ENCODE measurements at places on chromosomes 2 and 18.

DNA sequence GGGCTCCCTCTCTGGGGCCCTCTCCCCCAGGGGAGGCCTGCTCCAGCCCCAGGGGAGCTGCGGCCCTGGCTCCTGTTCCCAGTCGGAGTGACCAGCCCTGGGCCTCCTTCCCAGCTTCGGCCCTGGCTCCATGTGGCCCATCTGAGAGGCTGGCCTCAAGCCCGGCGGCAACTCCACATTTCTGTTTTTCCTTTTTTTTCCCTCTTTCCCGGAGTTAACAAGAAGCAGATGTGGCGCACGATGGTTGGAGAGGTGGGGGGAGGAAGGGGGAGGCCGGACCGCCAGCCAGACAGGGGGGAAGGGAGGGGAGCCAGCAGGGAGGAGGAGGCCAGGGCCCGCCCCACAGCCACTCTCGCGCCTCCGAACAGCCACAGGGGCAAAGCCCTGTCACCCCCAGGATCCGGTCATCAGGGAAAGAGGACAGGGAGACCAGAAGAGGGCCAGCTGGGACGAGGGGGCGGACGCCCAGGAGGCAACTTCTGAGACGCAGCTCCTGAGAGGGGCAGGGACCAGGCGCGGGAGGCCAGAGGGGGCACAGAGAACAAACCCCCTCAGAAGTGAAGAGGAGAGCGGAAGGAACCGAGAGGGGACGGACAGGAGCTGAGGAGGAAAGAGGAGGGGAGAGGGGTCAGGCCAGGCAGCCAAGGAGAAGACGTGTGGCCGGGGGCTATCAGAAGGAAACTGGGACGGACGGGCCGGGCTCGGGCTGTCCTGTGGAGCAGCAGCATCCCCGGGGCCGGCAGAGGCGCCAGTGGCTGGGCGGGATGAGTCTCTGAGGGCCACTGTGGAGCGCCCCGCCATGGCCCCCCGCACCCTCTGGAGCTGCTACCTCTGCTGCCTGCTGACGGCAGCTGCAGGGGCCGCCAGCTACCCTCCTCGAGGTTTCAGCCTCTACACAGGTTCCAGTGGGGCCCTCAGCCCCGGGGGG lies at the start of gene EMILIN1:
Gene EMILIN1, plus strand, starts transcription at position 349 of the 928 bp plus-strand sequence. Its CDS starts 451 bp downstream, at position 800.
- no peak for DNase-seq

DNA sequence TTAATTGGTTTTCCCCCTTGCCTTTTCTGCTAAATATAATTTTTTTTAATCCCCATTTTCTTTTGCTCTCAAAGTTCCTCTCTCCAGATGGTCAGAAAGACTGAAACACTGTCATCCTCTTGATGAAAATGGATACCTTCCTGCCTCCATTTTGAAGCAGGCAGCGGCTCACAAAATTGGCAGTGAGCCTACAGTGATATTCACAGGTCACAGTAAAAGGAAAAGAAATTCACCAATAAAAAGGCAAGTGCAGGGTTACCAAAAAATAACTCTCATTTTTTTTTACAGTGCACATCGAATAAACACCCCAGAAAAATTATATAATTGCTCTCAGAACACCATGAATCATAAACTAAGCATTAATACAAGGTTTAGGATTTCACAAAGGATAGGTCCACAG lies 307.5 kb downstream of the TCF4 start:
- no peak for DNase-seq

GRCh38 chr2:174122185-174122584 lies 126.1 kb downstream of the OLA1 start:
- DNase-seq = no peak

DNA sequence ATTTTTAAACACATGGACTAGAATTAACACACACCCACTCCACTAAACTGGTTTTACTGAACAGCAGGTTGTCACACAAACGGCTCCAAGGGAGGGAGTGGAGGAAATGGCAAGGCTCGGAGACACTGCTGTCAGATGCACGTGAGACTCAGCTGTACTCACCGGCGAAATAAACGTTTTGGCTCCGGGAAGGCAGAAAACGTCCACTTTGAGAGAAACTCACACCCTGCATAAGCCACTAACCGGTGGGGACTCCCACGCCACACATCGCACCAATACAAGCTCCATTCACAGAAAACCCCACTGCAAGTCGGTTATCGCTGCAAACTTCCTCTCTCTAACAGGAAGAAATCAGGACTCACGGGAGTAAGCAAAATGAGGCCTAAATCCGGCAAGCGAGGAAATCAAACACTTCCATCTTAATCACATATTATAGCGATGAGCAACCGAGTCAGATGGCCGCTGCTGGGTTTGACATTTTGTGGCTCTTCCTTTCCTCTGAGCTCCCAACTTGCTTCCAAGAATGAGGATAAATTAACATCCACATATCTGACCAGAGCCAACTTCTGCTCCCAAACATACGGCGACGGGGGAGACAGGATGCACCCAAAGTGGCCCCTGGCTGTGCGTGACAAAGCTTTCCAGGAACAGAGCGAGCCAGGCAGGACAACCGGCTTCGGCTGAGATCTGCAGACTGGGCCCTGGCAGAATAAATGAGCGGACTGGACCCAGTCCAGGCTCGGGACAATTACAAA lies 63.5 kb downstream of the HDAC4 start:
- DNase-seq = no peak

GRCh38 chr2:129708221-129708967 lies 271.1 kb upstream of the RAB6C start:
- DNase-seq = no peak

- no peak for DNase-seq
These were observed 414.9 kb downstream of the CDH2 start for GRCh38 chr18:27762054-27762453.

DNA sequence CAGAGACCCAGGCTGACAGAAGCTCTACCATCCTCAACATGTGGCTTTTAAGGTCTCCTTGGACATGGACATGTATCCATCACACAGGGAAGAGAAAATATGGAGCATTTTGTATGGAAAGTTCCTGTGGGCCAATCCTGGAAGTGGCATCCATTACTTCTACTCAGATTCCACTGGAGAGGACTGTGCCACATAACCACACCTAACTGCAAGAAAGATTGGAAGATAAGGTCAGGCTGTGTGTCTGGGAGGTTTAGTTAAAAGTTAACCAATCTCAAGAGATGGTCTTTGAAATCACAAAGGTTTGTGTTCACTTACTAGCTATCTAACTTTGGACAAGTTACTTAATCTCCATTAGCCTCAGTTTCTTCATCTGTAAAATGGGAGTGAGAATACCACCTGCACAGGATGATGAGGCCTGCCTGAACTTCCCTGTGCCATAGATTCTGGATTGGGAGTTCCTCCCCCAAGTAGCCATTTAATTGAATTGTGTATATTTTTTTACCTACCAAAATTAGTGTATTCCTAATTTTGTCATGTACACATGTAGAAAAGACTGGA lies 3.9 kb upstream of the ABCB11 start:
- no peak for DNase-seq

DNA sequence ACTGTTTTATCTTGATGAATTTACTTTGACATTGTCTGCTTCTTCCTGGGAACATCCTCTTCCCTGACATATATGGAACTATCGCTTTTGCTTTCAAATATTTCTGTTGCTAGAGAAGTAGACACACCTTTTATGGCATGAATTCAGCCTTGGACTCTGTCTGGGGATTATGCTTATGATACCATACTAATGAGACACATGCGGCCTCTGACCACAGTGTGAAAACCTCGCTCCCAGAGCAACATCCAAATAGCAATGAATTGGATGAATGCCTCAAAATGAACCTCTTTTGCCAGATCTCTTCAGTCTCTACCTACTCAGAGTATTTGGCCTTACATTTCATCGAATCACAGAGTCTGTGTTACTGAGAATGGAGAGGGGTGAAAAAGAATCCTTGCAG lies 70.9 kb downstream of the PIEZO2 start:
- DNase-seq = no peak

DNA sequence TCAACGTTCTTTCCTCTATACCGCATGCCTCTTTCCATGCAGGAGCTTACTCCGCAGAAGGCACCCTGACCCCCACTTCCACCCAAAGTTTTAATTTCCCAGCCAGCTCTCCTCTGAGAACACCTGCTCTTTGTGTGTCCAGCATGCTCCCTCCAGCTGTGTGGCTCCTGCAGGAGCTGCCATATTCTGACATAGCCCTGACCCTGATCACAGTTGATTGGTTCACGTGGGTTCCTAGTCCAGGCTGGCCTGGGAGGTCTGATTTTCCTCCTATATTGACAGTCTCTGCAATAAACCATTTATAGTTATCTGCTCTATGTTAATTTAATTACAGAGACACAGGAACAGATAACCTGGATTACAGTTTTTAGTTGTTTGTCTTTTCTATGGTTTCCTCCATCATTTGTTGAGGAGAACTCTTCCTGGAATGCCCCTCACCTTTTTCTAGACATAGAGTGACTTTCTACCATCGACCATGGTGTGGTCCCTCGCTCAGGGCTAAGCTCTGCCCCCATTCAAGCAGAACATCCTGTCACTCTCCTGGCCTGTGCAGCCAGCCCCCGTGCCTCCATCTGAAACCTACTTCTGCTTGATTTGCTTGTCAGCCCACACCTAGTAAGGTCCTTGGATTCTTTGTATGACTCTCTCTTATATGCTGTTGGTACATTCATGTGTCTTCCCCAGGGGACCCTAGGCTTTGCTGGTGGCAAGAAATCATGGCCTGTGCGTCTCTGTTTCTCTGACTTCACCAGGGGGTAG lies 231.5 kb downstream of the LPIN1 start:
- no peak for DNase-seq

DNA sequence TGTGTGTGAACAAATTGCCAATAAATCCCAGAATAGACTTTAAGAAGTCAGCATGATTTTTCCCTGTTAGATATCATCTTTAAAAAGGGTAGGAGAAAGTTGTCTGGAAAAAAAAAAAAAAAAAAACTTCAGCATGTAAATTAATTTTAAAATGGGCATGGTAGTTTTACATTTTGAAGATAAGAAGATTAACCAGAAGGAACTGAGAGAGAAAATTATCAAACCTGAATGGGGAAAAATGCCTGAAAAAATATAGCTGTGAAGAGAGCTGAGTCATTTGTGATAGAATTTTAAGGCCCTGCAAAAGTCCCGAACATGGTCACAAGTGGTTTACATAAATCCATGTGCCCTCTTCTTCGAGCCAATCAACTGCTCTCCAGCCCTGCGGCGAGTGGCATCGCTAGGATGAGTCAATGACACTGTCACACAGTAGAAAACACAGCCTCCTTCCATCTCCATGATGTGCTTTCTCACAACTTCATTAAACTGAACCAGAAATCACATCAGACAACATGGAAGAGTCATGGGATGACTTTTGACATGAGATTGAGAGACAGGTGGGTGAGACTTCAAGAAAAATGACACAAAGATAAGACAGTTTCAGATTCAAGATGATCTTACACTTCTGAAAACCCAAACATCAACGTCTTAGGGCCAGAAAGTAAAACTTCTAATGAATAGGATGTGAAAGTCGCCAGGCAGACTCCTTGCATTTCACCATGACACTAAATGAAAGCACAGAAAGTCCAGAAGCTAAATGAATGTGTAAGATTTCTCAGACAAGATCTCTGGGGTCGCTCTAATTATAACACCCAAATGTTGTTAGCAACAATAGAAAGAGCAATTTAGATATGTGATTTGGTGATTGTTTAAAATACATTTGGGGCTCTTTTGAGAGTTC lies 273.0 kb upstream of the ID2 start:
- DNase-seq = no peak

DNA sequence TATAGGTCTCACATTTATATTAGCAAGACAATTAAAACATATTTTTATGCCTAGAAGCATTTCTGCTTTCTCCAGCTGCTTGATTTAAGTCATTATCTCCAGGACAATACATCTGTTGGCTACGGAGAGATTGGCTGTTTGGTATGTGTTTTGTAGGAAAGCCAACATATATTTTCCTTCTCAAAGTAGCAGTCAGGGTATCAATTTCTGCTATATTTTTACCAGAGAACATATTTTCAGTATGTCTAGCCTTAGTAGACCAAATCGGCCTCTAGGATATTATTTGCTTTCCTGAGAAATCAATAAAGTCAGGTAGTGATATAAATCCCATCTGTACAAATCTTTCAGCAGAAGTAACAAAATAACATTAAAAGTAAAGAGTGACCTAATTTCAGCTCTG lies 150.0 kb upstream of the COL3A1 start:
- no peak for DNase-seq

- no peak for DNase-seq
These were observed 18.0 kb downstream of the MBD2 start for GRCh38 chr18:54206447-54206846.

GRCh38 chr18:27735117-27735516 lies 441.8 kb downstream of the CDH2 start:
- DNase-seq = no peak

- no peak for DNase-seq
These were observed 10.1 kb downstream of the RMP24 start for GRCh38 chr18:35982409-35983114.

- no peak for DNase-seq
These were observed 35.0 kb downstream of the LCLAT1 start for GRCh38 chr2:30482011-30482410.

DNA sequence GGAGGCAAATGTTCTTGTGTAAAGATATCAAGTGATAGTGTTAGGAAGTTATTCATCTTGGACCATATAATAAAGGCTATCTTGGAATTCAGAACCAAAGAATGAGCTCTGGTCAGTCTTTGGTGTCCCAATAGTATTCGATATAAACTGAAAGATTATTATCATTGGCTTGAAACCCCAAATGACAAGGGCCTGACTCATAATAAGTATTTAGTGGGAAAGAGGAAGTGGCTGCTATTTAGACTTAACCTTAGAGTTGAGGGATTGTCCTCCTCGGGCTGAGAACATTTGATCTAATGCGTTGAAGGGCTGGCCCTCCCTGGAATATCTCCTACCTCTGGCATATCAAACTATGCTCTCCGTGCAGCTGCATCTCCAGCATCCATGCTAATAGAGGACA lies 67.5 kb downstream of the CDH20 start:
- no peak for DNase-seq

- DNase-seq = peak; percentile 35
These were observed 257.9 kb downstream of the TMX3 start for GRCh38 chr18:68456985-68457384.

- DNase-seq = no peak
These were observed 811.8 kb upstream of the ACVR2A start for GRCh38 chr2:147033044-147033443.

GRCh38 chr2:9260464-9260918 lies 53.9 kb downstream of the ASAP2 start:
- DNase-seq = no peak

- no peak for DNase-seq
These were observed 285.5 kb upstream of the LRRTM4 start for GRCh38 chr2:77807531-77808215.

GRCh38 chr2:145861940-145862339 lies 1342.0 kb upstream of the ZEB2 start:
- DNase-seq = no peak

DNA sequence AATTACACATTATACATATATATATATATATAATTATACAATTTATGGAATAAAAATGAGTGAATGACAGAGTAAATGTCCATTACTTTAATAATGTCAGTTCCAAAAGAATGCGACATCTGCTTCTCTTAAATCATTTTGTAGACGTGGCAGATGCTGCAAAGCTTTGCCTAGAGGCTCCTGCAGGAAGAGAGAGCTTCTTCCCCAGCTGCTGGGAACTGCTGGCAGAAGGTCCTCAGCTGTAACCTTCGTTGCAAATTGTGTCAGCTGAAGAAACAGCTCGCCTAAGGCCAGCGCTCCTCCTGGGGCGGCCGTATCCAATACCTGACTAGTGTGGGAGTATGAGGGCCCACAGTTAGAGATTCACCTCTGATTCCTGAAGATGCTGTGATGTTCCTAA lies 9.6 kb upstream of the THNSL2 start:
- no peak for DNase-seq

- DNase-seq = no peak
These were observed 5.1 kb upstream of the TEX51 start for GRCh38 chr2:126893606-126894005.

- no peak for DNase-seq
These were observed 157.0 kb upstream of the RND3 start for GRCh38 chr2:150644298-150645067.
